Transverse colon (tissue), 4 donors: ENCODE measurements at places on chromosomes 5 and 9. TPM values are rescaled to one million over a fixed set of nuclear protein-coding genes. Genes with fewer than 3 reads are reported as not detected.
A peak's percentile ranks its signal among the peaks of the same experiment; 100 is the strongest.

- DNase-seq = no peak
These were observed 73.9 kb downstream of the KLF9 start for GRCh38 chr9:70340572-70340971.

- no peak for DNase-seq
These were observed 109.3 kb upstream of the HAND1 start for GRCh38 chr5:154587123-154588026.

ENC1 gene
- total RNA-seq = 25.7 TPM

- no peak for DNase-seq
These were observed 269.4 kb upstream of the PTGER4 start for GRCh38 chr5:40410231-40410861.

FAM240B gene
- not detected for total RNA-seq

GRCh38 chr5:38651806-38652205 is 95.4 kb upstream of the LIFR start:
- no peak for DNase-seq

RANBP3L gene
- total RNA-seq = 1.2 TPM

GRCh38 chr9:7121664-7122063 is 363.9 kb downstream of the KDM4C start:
- no peak for DNase-seq

DNA sequence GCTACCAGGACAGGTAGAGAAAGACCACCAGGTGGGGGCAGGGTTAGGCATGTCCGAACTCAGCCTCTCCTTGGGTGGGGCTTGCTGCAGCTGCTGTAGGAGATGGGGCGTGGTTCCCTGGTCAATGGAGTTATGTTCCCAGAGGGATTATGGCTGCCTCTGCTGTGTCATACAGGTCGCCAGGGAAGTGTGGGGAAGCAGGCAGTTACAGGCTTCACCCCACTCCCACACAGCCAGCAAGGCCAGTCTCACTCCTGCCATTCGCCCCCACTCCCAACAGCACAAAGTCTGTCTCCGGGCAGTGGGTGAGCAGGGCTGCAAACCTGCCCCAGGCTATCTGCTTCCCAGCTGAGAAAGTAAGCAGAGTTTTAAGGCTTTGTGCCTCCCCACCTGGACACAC is 20.0 kb upstream of the CEP72 start:
- DNase-seq = no peak

DNA sequence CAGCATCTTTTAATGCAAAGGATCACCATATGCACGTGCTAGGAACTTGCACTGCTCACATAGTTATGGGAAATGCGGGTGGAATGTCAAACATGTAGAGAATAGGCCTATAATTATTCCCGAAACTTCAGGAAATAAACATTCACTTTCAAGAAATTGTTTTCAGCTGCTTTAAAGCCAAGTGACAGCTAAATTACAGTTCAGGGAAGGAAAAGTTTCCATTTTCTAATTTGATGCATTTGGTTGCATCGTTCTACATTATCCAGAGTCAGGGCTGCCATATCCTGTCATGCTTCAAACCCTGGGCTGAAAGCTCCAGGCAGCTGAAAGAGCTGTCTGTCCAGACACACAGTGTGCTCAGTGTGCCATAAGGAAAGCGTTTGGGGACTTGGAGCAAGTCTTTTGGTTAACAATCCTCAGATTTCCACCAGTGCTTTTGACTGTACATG is 518.1 kb downstream of the CSNK1G3 start:
- DNase-seq = no peak

ITGA2 gene
- total RNA-seq = 1.5 TPM

DNA sequence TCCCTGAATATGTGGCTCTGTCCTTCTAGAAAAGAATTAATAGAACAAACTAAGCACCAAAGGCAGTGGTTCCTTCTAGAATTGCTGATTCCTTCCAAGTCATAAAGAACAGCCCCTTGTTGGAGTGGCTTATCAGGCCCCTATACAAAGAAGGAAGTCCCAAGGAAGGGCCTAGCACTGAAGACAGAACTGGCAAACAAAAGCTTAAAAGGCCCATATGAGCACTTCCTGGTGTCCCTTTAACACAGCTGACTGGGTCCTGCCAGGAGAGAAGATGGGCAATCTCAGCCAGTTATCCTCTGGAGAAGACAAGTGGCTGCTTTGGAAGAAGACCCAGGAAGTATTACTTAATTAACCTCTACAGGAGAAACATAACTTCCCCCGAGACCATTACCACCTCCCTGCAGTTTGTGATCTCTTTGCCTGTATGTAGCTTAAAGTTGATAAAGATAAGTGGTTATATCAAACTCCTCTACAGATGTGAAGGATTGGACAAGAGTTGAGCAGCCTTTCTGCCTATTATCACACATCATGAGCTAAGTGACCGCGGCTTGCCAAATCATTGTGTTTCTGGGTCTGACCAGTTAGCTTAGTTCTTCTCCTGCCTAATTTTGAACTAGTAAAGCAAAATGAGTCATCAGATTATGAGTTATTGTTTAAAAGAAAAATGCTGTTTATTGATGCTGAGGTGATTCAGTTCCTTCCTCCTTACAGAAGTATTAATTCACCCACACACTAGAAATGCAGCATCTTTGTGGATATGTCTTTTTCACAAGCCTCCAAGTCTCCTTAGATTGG is 13.3 kb upstream of the STING1 start:
- no peak for DNase-seq

DNA sequence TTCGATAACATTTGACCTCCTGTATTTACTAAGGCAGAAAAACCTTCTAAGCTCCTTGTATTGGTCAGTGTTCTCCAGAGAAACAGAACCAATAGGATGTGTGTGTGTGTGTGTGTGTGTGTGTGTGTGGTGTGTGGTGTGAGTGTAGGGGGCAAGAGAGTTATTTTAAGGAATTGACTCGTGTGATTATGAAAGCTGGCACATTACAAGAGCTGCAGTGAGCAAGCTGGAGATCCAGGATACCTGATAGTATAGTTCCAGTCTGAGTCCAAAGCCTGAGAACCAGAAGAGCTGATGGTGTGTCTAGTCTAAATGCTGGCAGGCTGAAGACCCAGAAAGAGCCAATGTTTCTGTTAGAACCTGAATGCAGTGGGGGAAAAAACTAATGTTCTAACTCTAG is 21.2 kb upstream of the PIK3R1 start:
- no peak for DNase-seq

- DNase-seq = no peak
These were observed 24.7 kb upstream of the TAS2R1 start for GRCh38 chr5:9654886-9655285.

DNA sequence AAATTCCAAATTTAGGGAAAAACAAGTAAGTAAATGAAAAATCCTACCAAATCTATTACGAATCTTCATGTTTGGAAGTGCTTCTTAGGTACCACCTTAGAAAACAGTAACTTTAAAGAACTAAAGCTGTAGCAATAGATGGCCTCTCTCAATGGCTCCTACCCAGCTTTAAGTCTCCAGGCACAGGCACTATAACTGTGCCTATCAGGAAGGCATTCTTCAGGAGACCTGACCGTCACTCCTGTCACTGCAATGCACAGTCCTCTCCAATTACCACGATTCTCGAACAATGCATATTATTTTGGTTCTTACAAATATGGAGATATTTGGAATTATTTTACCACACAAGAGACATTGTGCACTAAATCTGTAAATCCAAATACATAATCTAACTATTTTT is 12.9 kb downstream of the NFIB start:
- DNase-seq = no peak

AK1 gene
- total RNA-seq = 110 TPM

GRCh38 chr5:56481428-56482357 is 248.6 kb upstream of the ANKRD55 start:
- DNase-seq = peak; percentile 51

DNA sequence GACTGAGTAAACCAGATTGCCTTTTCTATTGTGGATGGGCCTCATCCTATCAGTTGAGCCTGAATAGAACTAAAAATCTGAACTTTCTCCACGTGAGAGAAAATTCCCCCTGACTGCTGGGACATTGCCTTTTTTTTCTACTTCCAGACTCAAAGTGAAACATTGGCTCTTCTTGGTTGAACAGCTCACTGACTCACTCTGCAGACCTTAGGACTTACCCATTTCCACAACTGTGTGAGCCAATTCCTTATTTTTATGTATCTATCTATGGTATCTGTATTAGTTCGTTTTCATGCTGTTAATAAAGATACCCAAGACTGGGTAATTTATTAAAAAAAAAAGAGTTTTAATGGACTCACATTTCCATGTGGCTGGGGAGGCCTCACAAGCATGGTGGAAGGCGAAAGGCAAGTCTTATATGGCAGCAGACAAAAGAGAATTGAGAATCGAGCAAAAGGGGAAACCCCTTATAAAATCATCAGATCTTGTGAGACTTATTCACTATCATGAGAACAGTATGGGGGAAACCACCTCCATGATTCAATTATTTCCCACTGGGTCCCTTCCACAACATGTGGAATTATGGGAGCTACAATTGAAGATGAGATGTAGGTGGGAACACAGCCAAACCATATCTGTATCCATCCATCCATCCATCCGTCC is 306.7 kb upstream of the SLC24A2 start:
- no peak for DNase-seq

- DNase-seq = no peak
These were observed 532.6 kb downstream of the CSNK1G3 start for GRCh38 chr5:124044613-124045012.

AFAP1L1 gene
- 2.8 TPM for total RNA-seq

DNA sequence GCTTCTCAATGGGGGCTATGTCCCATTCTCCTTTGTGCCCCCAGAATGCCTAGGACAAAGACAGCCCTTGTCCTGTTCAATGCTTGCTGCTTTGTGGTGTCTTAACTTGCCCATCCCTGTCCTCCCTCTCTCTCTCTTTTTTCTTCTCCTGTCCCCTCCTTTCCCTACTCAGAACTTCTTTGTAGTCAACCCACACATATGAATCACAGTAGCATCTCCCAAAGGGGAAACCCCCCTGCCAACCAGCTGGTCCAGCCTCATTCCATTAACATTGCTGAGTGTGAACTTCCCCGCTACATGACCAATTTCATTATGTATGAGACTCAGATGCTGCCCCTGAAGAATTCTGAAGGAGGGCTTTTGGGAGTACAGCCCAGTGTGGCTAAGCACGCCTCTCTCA is 408.3 kb downstream of the ENC1 start:
- no peak for DNase-seq

FCN2 gene
- total RNA-seq = not detected

B4GALT7 gene
- 24.3 TPM for total RNA-seq

ADAMTS6 gene
- total RNA-seq = not detected

DNA sequence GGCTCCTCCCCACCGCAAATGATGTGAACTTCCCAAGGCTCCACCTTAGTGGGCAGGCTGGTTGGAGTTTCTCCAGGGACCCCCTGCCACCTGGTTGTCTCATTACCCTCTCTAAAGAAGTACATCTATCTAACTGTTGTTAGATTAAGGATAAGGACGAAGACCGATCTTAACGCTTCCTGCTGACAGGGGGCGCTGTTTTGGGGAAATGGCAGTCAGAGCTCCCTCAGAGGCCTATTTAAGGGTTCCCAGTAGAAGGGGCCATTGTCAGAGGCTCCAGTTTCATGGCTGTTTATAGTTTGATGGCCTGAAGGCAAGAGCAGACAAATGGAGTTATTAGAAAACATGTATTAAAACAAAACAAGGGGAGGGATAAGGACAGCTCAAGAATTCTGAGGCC is 100.1 kb downstream of the SPEF2 start:
- no peak for DNase-seq

SH3RF2 gene
- 172 TPM for total RNA-seq

GRCh38 chr5:127136908-127137307 is 63.6 kb upstream of the C5orf63 start:
- DNase-seq = no peak
